ENCODE measurements at places on chromosomes 16 and 17.
A peak's percentile ranks its signal among the peaks of the same experiment; 100 is the strongest.

DNA sequence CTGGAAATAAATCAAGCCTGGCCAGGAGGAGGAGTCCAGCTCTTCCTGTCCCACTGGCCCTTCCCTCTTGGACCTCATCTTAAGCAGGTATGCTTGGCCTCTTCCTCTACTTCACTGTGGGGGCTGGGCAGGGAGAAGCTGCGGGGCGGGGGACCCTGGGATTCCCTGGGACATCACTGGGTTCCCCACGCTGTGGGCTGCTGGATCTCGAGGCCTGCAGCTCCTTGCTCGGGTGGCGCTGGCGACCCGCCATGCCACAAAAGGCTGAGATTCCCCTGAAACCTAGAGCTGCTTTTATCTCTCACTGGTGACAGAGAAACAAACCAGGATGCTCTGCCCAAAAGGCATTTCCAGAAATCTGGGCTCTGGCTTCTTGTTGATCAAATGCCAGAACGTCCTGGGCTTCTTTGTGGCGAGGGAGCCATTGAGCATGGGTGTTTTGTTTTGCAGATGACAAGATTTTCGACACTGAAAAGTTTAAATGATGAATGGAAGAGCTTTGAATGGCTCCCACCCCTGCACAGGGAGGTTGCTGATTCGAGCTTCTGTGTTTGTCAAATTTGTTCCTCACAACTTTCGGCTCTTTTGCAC is 8.6 kb upstream of the PGS1 start:
- DNase-seq: no peak

- no peak for DNase-seq
Observed at GRCh38 chr17:78715000-78715771, 66.9 kb downstream of the CYTH1 start.

DNA sequence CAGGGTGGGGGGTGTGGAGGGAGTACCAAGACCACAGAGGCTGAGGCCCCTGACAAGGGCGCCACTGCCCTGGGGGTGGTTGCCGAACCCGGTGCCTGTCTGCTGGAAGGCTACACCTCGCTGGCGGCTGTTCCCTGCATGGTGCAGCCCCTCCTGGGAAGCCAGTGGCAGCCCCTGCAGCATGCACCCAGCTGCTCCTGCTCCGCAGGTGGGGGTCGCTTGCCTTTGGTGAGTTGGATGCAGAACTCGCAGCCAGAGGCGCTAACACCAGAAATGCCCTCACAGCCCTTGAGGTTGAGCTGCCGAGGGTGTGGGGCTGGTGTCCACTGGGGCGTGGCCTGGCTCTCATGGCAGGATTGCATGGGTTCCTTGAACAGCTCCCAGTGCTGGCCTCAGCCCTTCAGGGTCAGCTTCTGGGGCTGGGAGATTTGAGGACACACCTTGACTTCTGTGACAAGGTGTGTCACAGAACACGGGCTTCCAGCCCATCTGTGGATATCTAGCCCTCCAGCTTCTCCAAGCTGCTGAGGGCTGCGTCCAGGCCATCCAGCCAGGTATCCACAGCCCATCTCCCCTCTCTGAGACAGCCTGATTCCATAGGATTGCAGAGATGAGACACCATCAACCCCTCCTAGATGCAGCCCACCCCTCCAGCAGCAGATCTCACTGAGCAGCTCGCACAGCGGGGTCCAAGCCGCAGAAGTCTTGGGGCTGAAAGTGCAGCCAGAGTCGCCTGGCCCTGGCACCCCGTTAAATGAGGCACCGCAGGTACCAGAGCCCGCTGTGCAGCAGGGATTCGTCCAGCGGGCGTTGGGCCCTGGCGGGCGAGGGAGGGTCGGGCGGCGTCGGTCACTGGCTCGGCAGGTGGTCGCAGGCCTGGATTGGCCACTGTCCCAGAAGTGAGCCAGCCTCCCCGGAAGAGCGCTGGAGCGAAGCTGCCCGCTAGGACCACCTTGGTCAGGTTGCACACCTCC is 586.3 kb downstream of the KCNJ18 start:
- DNase-seq: no peak

GRCh38 chr17:1583556-1583955 is 21.0 kb upstream of the PITPNA start:
- DNase-seq: no peak

GRCh38 chr17:19717411-19717908 is 1.1 kb upstream of the SLC47A2 start:
- no peak for DNase-seq

DNA sequence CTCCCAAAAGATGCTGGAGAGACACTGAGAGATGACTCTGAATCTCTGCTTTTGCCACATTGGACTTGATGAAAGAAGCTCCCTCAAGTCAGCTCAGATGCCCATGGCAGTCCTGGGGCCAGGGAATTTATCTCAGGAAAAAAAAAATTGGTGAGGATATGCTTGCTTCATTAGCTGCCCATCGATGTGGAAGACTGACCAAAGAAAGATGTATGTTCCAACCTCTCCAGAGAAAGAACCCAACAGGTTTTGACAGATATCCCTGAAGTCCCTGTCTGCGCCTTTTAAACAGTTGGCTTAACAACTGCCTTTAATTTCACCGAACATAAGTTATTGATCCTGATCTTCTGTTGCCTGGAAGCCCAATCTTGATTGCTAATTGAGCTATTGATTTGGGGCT is 137.4 kb downstream of the TMEM114 start:
- no peak for DNase-seq

DNA sequence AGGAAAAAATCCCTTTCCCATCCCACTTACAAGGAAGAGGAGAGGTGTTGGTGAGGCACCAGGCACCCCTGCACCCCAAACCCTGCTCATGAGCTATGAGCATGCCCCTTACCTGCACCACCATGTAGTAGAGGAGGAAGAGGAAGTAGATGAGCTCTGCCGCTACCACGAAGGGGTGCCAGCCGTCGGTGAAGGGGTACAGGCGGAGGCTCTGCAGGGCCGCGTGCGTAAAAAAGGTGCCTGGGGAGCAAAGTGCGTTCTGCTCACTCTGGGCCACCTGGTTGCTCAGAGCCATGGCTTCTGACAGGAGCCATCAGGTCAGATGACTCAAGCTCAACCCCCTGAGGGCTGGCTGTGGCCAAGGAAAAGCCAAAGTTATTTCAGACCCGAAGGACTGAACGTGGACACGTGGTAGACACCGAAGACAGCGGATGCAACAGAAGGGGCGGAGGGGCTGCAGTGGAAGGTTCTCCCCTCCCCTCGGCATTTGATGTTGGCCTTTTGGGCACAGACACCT is 25.3 kb upstream of the GCSH start:
- no peak for DNase-seq

GRCh38 chr17:45096141-45096540 is 35.0 kb downstream of the NMT1 start:
- DNase-seq: peak; percentile 16

GRCh38 chr16:2238150-2238837 is 2.0 kb downstream of the DNASE1L2 start:
- no peak for DNase-seq

- no peak for DNase-seq
Observed at GRCh38 chr17:935485-935884, 44.1 kb downstream of the NXN start.

- DNase-seq: no peak
Observed at GRCh38 chr16:10103118-10103517, 79.1 kb downstream of the GRIN2A start.

- DNase-seq: no peak
Observed at GRCh38 chr16:11354733-11355574, 9.7 kb downstream of the RMI2 start.

GRCh38 chr17:65139101-65139764 is 2.1 kb downstream of the RGS9 start:
- DNase-seq: no peak

- DNase-seq: no peak
Observed at GRCh38 chr17:8173871-8174322, 2.3 kb downstream of the TMEM107 start.

- no peak for DNase-seq
Observed at GRCh38 chr16:14196539-14196938, 125.4 kb downstream of the MRTFB start.
